ENCODE measurements at places on chromosomes 4 and X. TPM values are rescaled to one million over a fixed set of nuclear protein-coding genes. Genes with fewer than 3 reads are reported as not detected.
A peak's percentile ranks its signal among the peaks of the same experiment; 100 is the strongest.

The GUCY1A1 gene
- 23.8 TPM for total RNA-seq

- H3K27ac ChIP-seq = no peak overlapping the region
- H3K27me3 ChIP-seq = no peaks in the 10 kb centered on the region
- no peak for DNase-seq
Observed at GRCh38 chr4:22130741-22131140, 182.2 kb upstream of the KCNIP4 start.

GRCh38 chrX:51332188-51332942, at the start of gene NUDT10:
Gene NUDT10 (plus strand): TSS chrX:51332822. CDS start chrX:51332966, 144 bp downstream.
- no peaks in the 10 kb centered on the region for H3K4me1 ChIP-seq
- peak within 1 kb of the TSS; percentile 27 for H3K27ac ChIP-seq
- peak within 1 kb of the TSS; percentile 39 for H3K4me3 ChIP-seq

The MAGEB6B gene
- total RNA-seq = not detected

DNA sequence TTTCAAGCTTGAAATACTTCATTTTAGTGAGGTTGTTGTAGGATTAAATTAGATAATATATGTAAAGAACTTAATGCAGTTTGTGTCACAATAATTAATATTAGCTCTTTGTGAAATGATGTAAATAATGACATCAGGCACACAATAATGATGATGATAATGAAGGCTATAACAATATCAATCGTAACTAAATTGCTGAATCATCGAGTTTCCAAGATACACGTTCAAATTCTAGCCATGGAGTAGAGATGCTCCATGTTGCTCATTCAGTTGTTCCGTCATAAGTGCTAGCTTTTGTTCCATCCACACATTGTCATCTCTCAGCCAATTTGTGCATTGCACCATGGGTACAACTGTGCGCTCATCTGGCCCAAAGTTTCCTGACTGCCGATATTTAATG, 83.1 kb downstream of the CPXCR1 start:
- no peak overlapping the region for H3K27ac ChIP-seq
- no peaks in the 10 kb centered on the region for H3K36me3 ChIP-seq
- H3K4me1 ChIP-seq = no peaks in the 10 kb centered on the region
- H3K27me3 ChIP-seq = no peaks in the 10 kb centered on the region
- H3K4me3 ChIP-seq = no peak overlapping the region

The INTU gene
- total RNA-seq = 6.7 TPM

DNA sequence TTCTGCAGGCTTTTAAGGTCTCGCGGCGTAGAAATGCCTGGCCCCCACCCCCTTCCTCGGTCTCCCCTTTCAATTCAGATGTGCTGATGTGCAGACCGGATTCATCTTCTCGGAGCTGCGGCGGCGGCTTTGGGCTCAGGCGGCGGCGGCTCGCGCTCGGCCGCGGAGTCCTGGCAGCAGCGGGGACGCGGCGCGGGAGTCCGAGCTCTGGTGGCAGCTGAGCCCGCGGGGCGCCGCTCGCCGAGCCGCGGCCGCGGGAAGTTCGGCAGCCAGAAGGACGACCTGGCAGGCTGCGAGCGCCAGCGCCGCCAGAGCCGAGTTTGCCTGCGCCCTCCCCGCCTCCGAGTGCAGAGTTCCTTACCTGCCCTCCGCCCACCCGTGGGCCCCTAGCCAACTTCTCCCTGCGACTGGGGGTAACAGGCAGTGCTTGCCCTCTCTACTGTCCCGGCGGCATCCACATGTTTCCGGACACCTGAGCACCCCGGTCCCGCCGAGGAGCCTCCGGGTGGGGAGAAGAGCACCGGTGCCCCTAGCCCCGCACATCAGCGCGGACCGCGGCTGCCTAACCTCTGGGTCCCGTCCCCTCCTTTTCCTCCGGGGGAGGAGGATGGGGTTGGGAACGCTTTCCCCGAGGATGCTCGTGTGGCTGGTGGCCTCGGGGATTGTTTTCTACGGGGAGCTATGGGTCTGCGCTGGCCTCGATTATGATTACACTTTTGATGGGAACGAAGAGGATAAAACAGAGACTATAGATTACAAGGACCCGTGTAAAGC, 448 bp downstream of the TLL1 start:
- peak; percentile 18 for DNase-seq
- H3K4me1 ChIP-seq = no peaks in the 10 kb centered on the region
- H3K36me3 ChIP-seq = no peaks in the 10 kb centered on the region

- H3K4me1 ChIP-seq = no peaks in the 10 kb centered on the region
- H3K27me3 ChIP-seq = no peaks in the 10 kb centered on the region
- no peak for DNase-seq
- H3K4me3 ChIP-seq = no peak overlapping the region
- H3K36me3 ChIP-seq = no peaks in the 10 kb centered on the region
- H3K27ac ChIP-seq = no peak overlapping the region
Observed at GRCh38 chrX:21225643-21226042, 148.6 kb upstream of the CNKSR2 start.

- no peaks in the 10 kb centered on the region for H3K27me3 ChIP-seq
- no peak overlapping the region for H3K27ac ChIP-seq
- no peak overlapping the region for H3K4me3 ChIP-seq
- no peaks in the 10 kb centered on the region for H3K4me1 ChIP-seq
- DNase-seq = no peak
Observed at GRCh38 chr4:123522081-123522480, 125.5 kb downstream of the SPRY1 start.

The MAOA gene
- 13.2 TPM for total RNA-seq

The PCGF3 gene
- total RNA-seq = 37.8 TPM

DNA sequence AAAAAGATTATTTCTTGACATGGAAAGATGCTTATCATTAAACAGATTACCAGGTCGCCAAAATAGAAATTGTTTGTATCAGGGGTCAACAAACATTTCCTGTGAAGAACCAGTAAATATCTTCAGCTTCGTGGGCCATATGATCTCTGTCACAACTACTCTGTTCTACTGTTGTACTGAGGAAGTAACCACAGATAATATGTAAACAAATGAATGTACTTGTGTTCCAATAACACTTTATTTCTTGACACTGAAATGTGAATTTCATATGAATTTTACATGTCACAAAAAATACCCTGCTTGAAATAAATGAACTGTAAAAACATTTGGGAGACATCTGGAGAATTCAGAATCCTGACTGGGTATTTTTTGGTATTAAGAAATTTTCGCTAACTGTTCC, 4.7 kb upstream of the FHL1 start:
- DNase-seq = no peak
- H3K4me1 ChIP-seq = no peaks in the 10 kb centered on the region
- H3K4me3 ChIP-seq = no peak overlapping the region
- H3K27ac ChIP-seq = no peak overlapping the region

The TMSB15A gene
- not detected for total RNA-seq

The PHKA1 gene
- 2.1 TPM for total RNA-seq

The JCHAIN gene
- total RNA-seq = 5.3 TPM

Measured in uterus (tissue), 4 donors.